ENCODE measurements at places on chromosomes 3 and 15. TPM values are rescaled to one million over a fixed set of nuclear protein-coding genes. Genes with fewer than 3 reads are reported as not detected.

- no peak for DNase-seq
These were observed 103.3 kb upstream of the PRTG start for GRCh38 chr15:55846116-55846707.

DNA sequence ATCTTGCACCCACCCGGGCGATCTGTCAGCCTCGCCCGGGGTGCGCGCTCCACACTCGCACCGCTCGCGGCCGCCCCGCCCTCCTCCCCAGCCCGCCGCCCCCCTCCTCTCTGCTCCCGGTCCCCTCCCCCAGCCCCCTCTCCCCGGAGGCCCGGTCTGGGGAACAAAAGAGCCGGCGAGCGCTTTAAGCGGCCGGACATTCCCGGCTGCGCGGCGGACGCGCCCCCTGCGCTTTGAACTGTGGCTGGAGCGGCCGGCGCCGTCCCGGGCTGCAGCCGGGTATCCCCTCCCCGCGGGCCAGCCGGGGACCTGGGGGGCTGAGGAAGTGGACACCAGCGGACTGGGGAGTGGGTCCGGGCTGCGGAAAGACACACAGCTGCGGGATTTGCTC lies at the start of gene IGDCC3:
Gene IGDCC3 (minus strand): TSS at position 27 of the 391 bp plus-strand sequence. CDS start 214 bp downstream, outside the sequence.
- DNase-seq = no peak

DNA sequence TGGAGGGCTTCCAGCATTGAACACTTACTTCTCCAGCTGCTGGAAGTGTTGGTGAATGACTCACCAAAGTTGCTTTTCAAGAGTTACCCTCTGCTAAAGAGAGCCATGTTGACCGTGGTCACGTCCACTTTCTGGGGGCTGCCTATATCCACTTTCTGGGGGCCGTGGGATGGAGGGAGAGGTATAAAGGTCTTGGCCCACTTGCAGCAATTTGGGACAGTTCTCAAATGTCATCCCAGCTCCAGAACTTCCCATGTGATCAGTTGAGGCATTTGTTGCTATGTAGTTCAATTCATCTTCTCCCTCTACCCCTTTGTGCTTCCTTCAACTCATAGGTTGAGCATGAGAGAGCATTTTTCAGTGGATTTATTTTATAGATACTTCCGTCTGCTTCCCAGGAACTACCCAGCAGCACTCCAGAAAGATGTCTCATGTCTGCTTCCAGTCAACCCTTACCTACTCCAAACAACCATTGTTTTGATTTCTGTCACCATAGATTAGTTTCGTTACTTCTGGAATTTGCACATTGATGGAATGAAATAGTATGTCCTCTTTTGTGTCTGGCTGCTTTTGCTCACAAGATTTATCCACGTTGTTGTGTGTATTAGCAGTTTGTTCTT lies 130.6 kb downstream of the TCF12 start:
- DNase-seq = no peak

DNA sequence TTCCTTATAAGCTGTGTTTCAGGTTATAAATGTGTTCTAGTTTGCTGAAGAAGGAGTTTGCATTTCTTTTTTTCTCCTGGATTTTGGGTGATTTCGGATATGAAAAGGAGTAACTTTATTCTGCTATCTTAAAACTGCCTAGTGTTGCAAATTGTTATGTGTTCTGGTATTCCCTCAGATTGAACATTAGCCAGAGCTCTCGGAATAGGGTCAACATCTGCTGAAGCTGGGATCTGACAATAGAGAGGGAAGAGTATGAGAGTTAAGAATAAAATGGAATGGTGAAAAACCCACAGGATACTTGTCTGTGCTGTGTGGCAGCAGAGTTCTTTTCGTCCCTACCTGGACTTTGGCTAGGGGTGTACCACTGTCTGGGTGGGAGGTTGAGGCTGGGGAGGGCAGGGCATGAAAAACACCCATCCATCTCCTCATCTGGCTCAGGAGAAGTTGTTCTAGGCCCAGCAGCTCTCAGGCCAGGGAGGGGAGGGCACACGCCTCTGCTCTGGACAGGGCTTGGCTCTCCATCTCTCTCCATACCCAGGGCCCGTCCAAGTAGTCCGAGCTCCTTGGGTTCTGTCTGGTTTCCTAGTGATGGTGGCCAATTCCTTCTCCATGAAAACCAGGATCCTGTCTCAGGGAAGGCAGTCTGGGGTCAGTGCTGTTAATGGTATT lies 13.2 kb downstream of the SPSB4 start:
- DNase-seq = no peak

- DNase-seq = no peak
These were observed 364.4 kb upstream of the ARHGEF26 start for GRCh38 chr3:153756816-153757215.

DNA sequence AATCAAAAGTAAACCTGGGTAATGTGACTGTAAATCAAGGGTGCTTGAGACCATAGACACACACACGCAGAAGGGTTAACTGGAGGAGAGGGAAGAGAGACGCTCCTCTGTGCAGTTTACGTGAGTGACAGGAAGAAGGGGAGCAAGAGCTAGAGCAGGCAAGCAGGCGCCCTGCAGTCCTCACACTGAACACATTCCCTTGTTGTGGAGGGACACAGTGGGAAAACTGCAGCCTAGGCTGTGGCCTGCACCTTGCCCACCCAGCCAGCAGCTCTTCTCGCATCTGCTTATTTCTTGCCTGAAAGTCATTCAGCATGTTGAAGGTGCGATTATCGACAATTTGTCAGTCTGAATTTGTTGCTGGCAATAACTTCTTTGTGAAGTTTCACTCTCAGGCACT lies 24.2 kb downstream of the SOX2 start:
- no peak for DNase-seq

- DNase-seq = no peak
These were observed 17.1 kb downstream of the PRR23E start for GRCh38 chr3:127209840-127210653.

- no peak for DNase-seq
These were observed 470.7 kb upstream of the CBLB start for GRCh38 chr3:106339551-106339950.

- DNase-seq = no peak
These were observed 819.3 kb downstream of the ROBO2 start for GRCh38 chr3:77859156-77859555.

DNA sequence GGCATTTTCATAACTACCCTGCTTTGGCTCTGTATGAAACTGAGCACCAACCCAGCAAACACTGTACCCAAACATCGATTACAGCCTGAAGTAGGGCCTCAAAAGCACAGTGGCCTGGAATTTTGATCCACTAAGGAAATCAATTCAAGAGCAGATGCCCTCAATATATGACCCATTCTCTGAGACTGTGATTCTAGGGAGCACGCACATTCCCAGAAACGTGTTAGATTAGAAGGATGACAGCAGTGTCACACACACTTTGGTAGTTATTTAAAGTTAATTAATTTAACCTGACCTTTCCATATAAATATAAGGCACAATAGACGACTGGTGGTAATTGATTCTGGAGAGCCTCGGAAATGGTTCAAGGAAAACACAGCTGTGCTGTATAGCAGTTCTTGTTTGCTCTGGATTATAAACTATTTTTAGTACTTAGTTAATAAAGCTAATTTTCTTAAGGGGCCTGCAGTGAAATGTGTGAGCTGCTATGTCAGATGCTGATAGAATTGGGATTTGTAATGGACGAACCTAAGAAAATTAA lies 126.3 kb upstream of the ZNF385D start:
- no peak for DNase-seq

DNA sequence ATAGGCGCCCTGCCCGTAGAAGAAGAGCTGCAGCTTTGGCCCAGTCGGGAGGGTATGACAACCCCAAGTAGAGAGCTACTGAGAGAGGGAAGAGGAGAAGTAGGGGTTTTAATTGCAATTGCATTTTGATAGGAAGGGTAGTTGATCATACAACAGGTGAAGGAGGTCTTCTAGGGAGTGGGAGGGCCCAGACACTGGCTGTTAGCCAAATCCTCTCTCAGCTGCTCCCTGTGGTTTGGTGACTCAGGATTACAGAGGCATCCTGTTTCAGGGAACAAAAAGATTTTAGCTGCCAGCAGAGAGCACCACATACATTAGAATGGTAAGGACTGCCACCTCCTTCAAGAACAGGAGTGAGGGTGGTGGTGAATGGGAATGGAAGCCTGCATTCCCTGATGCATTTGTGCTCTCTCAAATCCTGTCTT lies 408.9 kb upstream of the THBS1 start:
- no peak for DNase-seq

- DNase-seq = no peak
These were observed 122.0 kb downstream of the SEC22A start for GRCh38 chr3:123323781-123324180.

- DNase-seq = no peak
These were observed 56.1 kb upstream of the GK5 start for GRCh38 chr3:142281474-142281873.

DNA sequence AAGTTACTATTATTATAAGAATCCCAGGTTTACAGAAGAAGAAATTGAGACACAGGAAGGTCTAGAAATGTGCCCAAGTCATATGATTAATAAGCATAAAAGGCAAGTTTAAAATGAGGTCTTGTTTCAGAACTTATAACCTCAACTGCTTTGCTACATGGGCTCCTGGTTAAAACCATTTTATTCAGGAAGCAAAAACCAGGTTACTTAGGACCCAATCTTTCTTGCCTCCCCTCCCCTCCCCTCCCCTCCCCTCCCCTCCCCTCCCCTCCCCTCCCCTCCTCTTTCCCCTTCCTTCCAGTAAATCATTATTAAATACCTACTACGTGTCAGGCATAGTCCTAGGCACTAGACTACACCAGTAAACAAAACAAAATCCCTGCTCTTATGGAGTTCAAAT lies 93.9 kb downstream of the NAALADL2 start:
- DNase-seq = no peak

DNA sequence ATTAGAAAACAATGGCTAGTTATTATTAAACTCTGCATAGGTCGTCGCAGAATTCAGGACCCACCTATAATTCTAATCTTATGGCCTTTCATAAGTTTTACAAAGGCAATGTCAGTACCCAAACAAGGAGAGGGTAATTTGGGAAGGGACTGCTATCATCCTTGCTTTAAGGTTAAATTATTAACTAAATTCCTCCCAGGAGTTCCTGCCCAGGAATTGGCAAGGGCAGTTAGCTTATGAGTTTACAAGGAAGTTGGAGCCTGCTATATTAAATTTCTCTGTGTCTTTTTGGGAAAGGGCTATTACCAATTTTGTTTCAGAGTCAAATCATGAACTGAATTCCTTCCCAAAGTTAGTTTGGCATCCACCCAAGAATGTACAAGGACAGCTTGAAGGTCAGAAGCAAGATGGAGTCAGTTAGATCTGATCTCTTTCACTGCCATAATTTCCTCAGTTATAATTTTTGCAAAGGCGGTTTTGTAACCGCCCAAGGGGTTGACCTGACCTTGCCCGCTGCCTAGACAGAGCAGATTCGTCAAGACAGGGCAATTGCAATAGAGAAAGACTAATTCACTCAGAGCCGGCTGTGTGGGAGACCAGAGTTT lies 45.3 kb upstream of the LHFPL4 start:
- no peak for DNase-seq

DNA sequence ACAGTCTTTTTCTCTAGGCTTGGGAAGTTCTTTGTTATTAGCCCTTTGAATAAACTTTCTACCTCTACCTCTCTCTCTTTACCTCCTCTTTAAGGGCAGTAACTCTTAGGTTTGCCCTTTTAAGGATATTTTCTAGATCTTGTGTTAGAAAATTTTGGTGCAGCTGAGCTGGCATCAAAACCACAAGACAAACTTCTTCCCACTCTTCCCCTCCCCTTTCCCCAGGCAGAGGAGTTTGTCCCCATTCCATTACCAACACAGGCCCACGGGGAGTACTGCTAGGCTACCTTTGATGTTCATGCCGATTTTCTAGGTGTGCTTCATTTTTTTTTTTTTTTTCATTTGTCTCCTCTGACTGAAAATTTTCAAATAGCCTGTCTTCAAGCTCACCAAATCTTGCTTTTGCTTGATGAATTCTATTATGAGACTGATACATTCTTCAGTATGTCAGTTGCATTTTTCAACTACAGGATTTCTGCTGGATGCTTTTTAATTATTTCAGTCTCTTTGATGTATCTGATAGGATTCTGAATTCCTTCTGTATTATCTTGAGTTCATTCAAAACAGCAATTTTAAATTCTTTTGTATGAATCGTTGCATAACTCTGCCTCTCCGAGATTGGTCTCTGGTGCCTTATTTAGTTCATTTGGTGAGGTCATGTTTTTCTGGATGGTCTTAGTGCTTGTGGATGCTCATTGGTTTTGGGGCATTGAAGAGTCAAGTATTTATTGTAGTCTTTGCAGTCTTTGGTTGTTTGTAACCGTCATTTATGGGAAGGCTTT lies 112.0 kb downstream of the UBE2E2 start:
- DNase-seq = no peak

GRCh38 chr15:95770196-95770595 lies 560.3 kb upstream of the NR2F2 start:
- no peak for DNase-seq

- DNase-seq = no peak
These were observed 470.9 kb downstream of the RBMS3 start for GRCh38 chr3:29751647-29752314.

GRCh38 chr3:126370055-126370454 lies 12.8 kb upstream of the KLF15 start:
- DNase-seq = no peak

GRCh38 chr3:37814547-37814946 lies 47.1 kb upstream of the CTDSPL start:
- no peak for DNase-seq

DNA sequence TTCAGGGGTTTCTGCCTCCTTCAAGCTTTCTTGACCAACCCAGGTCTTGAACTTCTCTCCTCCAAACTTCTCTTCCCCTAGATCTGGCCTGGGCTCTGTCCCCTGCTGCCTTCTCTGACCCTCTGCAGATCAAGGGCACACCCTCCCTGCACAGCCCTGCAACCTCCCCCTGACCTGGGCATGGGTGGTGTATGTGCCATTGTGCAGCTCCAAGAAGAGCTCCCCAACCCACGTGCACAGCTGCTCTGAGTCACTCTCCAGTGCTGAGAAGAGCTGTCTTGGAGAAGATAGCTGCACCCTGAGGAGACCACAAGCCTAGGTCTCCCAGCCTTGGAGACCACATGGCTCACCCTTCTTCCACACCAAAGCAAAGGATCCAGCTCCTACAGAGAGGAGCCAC lies 8.0 kb downstream of the MAN2C1 start:
- no peak for DNase-seq

DNA sequence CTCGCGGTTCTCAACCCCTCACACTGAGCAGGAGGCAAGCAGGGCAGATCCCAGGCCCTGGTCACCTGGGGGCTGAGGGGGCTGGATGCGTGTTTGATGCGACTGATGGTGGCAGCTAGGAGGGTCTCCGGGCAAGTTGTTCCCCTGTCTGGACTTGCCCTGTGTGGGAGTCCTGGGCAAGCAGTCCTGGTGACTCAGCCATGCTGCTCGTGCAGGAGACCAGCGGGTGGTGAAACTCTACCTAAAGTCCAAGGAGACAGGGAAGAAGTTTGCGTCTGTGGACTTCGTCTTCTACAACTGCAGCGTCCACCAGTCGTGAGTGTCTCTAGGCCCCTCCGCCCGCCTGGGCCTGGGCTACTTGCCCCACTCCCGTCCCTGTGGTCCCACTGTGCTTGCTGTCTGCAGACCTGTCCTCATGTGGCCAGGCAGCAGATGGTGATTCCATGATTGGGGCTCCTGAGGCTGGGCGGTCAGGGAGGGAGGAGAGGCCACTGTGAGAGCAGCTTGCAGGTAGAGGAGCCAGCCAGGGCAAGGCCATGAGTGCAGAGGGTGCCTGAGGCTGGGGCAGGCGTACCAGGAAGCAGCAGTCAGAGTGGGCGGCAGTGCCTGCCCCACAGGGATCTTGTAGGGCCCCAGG lies 23.1 kb downstream of the PLXNA1 start:
- DNase-seq = no peak

The PLEKHO2 gene
- 86.6 TPM for total RNA-seq

The SAMMSON gene
- not detected for total RNA-seq
